KBM-7 (cell line): ENCODE measurements at places on chromosomes 12 and 14.

DNA sequence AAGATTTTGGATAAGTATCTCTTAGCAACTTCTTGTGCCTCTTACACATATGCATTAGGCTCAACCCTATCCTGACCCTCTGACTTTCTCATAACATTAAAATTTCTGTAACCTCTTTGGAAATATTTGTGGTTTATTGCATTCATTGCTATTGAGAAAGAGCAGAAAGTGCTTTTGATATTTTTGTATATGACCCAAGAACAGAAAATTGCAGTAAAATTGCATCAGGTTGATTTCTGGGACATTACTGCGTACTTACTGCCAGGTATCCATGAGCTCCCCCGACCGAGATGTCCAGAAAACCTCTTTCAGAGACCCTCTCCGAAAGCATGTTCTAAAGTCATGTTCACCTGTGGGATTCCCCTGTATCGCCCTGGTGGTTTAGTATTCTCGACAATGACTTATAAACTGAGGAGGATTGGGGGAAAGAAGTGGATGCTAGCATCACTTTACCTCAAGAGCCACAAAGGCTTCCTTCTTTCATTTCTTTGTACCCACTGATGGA, 14.5 kb upstream of the IL22 start:
- DNase-seq, result no peak

GRCh38 chr14:90999299-90999698, 61.1 kb downstream of the RPS6KA5 start:
- DNase-seq, result no peak

GRCh38 chr14:94115058-94115591, 4.6 kb downstream of the IFI27 start:
- no peak for DNase-seq

GRCh38 chr12:56188778-56189098, 545 bp downstream of the SMARCC2 start:
- DNase-seq, result peak; percentile 20

GRCh38 chr12:113776536-113776935, 189.6 kb downstream of the RBM19 start:
- no peak for DNase-seq

- no peak for DNase-seq
Measured at GRCh38 chr14:75537071-75537470, 14.8 kb downstream of the BATF start.

DNA sequence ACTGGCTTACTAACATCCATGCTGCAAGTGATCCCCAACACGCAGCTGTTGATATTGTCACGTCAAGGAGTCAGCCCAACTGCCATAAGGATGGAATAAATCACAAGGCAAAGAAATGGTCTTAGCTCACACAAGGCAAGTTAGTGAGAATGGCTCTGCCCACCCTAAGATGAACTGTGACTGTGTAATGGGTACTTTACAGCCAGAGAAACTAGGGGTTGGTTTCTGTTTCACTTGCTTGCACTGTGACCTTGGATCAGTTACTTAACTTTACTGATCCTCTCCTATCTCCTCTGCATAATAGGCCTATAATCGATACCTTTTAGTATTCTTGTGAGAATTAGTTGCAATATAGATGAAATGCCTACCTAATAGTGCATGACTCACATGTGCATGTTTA, 52.2 kb upstream of the ANO2 start:
- DNase-seq, result no peak

DNA sequence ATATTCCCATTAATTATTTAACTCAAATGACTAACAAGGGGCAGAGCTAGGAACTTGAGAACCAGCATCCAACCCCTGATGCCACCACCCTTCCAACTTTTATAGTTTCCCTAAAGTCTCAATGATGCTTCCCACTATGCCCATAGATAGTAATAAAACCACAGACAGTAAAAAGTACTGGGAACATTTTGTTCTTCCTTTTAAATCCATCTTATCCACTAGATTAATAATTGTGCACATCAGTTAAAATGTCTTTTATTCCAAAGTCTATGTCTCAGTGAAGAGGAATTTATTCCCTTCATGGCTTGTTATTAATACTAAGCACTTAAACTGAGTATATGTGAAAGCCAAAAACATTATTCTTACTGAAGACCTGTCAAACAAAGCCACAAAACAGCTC, 45.8 kb downstream of the SINHCAF start:
- DNase-seq, result no peak

DNA sequence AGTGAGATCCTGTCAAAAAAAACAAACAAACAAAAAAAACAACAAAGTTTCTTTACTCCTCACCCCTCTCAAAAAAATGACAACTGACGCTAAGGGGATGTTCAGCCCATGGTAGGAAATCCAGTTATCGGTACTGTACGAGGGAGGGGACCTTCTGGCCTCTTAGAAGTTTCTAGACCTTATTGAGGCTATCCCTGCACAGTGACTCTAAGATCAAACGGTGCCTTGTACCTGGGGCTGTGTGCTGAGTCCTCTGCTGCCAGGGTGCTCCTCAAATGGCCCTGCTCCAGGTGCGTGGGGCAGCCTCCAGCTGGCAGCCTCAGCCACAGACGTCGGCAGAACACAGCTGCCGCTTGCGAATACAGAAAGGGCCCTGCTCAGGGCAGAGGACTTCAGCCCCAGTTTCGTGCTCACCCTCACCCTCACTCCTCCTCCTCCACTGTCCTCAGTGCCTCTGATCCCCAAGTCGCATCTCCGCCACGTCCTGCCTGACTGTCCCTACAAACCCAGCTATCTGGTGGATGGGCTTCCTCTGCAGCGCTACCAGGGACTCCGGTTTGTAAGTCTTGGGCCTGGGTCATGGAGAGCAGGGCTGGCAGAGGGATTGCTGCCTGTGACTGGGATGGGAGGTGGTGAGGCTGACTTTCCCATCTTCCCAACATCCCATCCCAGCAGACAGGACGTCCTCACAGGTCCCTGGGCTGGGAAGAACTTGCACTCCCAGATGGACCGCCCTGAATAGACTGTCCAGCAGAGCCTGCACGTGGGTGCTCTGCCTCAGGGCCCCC, 90.9 kb downstream of the B4GALNT3 start:
- no peak for DNase-seq

DNA sequence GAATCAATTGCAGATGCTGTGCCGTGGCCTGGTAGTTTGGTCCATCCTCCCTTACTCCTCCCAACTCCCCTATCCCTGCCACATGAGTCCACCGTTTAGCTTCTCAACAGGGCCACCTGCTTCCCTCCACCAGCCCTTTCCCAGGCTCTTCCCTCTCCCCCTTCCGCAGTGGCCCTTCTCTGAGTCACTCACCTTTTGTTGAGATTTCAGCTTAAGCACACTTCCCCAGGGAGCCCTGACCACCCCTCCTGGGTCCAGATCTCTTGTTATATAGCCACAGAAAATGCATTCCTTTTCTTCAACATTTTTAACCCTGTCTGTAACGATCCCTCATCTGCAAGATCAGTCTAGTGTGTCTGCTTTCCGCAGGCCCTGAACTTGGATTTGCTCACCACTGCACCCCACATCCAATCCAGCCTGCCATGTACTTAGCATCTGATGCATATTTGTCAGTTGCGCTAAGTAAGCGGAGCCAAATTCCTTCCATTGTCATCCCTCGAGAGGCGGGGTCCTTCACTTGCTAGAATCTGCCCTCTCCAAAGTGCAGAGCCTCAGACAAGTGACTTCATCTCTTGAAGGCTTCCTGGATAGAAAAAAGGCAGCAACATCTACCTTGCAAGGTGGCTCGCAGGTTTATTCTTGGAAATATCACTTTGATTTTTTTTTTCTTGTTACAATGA, 41.1 kb downstream of the TMEM63C start:
- DNase-seq, result no peak

DNA sequence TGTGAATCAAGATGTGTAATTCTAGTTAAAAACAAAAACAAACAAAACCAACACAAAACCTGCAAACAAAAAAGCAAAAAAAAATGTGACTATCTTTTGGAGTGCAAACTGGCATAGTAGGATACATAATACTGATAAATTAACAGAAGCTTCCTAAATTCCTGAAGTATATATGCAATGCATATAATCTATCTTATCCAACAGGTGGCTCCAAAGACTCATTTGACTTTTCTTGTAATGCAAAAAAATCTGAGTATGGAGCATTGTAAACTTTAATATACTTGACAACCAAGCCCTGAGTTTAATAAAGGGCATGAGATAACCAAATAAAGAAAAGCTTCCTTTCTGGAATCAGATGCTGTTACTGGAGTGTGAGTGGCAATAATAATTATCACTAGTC, 1003.6 kb downstream of the FSCB start:
- DNase-seq, result no peak

DNA sequence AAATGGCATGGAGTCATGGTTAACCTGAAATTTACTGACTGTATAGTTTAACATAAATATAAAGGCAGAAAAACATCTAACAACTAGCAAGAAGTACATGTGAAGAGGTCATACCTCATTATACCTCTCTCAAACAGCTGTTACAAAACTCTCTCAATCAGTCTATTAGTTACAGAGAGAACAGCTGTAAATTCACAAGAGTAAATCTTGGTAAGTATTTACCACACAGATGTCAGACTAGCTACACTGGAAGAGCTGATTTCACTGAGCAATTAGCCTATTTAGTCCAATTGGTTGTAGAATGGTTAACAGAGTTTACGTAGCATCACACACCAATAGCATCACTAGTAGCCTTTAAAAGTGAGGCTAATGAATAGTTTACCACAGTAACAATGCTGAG, 463.4 kb upstream of the USP15 start:
- no peak for DNase-seq

DNA sequence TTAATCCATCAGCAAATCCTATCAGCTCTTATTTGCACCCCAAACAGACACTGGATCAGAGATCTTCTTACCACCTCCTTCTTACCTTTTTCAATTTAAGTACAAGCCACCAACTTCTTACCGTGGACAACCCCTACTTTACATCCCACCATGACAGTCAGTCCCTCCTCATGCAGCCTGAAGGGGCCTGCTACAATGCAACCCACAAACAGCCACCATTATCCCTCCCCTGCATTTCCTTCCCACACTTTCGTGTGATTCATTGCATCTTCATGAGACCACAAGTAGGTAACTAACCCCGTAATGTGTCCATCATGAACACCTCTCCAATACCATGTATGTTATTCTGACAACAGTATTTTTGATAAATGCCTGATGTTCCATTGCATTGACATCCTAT, 108.6 kb downstream of the BCL11B start:
- no peak for DNase-seq

DNA sequence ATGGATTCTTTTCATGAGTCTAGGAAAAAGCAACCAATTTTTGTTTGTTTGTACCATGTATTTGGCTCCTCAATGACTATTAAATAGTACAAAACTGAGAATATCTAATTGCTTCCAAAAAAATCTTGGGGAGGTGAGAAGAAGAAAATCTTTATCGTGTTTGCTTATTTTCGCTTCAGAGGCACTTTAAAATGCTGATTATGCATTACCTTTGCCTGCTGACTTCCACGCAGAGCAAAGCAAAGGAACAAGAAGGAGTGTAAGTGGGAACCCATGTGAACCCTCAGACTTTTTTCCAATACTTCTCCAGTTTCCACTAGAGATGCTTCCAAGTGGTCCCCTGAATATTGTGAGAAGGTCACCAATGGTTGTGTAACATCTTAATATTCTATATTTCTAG, 43.2 kb upstream of the STRN3 start:
- no peak for DNase-seq

GRCh38 chr12:117101953-117102799, 3.0 kb upstream of the TESC start:
- no peak for DNase-seq

- no peak for DNase-seq
Measured at GRCh38 chr14:94407906-94408305, 19.5 kb upstream of the SERPINA1 start.
